Articular chondrocyte of knee joint (primary cell): ENCODE measurements at places on chromosomes 5 and 9. TPM values are rescaled to one million over a fixed set of nuclear protein-coding genes. Genes with fewer than 3 reads are reported as not detected.

TMEM174 gene
- total RNA-seq: not detected in 2 replicates

SIT1 gene
- 0.39 and 0.43 TPM in 2 replicates for total RNA-seq

KCNV2 gene
- total RNA-seq: not detected in 2 replicates

INSL4 gene
- not detected in 2 replicates for total RNA-seq

GZMA gene
- not detected in 2 replicates for total RNA-seq

PCDHA1 gene
- total RNA-seq: under 0.01 and 0.11 TPM in 2 replicates

FBP1 gene
- 1.2 and 5.1 TPM in 2 replicates for total RNA-seq
